ENCODE measurements at places on chromosomes 1 and 21.

DNA sequence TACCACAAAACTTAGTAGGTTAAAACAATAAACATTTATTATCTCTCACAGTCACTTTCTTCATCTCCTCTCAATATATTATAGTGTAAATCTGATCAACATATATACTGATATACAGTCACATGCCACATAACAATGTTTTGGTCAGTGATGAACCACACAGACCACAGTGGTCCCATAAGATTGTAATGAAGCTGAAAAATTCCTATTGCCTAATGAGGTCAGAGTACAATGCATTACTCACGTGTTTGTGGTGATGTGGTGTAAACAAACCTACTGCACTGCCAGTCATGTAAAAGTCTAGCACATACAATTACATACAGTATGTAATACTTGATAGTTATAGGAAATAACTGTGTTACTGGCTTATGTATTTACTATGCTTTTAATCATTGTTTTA is 30.1 kb downstream of the OLFML3 start:
- DNase-seq = no peak

DNA sequence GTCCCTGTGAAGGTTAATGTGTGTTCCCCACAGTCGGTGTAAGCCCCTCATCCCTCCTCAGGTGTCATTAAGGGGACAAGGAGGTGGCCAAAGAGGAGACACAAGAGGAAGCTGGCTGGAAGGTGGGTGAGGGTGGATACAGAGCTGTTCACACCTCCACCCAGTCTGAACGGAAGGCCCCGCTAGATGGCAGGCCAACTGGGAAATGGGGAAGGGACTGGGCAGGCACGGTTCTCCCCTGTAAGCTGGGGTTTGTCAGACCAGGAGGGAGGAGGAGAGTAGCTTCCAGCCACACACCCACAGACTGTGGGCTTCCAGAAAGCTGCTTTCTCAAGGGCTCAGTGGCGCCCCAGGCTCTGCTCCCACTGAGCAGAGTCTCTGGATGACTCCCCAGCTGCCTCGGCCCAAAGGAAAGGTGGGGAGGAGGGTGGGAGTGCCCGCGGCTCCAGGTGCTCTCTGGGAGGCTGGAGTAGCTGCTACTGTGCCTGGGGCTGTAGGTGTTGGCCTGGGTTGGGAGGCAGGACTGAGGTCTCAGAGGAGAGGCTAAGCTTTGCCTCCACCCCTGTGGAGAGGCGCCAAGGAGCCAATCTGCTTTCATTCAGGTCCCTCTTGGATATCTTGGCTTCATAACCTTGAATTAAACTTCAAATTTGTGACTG is 41.2 kb downstream of the PCP4 start:
- no peak for DNase-seq

- no peak for DNase-seq
Observed at GRCh38 chr1:43934101-43934985, 742 bp downstream of the ARTN start.

DNA sequence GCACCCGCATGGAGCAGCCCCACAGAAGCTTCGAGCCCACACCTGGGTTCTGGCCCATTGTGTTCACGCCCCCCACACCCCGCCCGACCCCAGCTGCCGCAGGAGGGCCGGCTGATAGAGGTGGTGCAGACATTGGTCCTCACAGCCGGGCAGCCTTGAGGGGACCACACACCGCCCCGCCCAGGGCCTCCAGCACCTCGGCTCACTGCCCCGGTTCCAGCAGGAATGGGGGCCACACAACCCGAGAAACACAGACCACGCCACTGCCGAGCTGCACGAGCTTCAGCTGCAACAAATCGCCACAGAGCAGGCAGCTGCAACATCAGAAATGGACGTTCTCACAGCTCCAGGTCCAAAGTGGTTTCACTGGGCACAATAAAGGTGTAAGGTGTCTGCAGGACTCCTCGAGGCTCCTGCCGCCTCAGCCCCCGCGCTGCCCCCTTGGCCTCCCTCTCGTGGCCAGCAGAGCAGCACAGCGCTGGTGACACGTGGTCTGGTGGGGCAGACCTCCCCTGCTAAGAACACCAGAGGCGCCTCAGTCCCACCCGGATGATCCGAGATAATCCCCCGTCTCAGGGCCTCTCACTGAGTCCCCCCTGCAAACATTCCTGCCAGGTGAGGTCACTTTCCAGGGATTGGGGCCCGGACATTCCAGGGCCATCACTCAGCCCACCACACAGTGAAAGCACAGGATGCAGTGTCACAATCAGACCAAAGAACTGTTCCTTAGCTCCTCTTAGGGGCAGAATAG is 62.3 kb upstream of the ADARB1 start:
- no peak for DNase-seq

GRCh38 chr1:181397845-181398244 is 85.5 kb upstream of the CACNA1E start:
- no peak for DNase-seq

GRCh38 chr1:15254559-15254958 is 7.5 kb downstream of the FHAD1 start:
- DNase-seq = no peak

- no peak for DNase-seq
Observed at GRCh38 chr1:43279666-43280065, 5.7 kb downstream of the C1orf210 start.

DNA sequence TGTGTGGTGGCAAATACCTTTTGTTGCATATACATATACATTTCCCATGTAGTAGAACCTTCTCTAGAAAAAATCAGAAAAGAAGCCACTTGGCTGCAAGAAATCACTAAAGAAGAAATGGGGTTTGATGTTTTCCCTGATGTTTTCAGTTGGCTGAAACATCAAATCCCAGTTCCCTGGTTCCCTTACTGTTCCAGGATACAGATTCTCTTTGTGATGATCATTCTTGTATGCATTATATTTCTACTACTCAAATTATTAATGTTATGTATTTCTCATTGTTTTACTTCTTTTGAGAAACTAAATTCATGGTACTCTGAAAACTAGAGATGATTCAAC is 7.6 kb downstream of the RNU1-2 start:
- no peak for DNase-seq

DNA sequence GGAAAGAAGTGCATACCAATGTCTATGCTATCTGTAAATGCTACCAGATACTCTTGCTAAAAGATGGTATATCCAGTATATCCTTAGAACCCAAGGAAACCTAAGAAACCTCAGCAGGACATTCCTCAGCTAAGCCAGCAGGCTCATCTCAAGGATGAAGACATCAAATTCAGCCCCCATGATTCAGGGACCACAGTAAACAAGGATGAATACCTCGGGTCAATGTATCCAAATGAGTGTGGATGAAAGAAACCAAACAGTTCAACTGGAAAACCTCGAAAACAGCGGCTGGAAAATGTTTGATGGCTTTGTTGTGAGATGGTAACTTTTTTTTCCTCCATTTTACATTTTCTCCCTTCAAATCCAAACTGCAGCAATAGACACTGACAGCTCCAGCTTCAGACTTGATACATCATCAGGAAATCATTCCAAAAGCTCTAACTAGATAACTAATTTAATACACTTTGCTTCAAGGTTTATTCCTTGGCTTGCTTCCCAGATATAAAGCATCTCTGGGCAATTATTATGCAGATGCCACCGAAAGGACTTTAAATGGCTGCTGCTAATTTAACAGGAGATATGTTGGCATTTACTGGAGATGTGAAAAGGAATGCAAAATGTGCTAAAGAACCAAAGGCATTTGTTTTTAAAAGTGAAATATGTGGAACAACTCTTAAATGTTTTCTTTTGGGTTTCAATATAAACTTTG is 73.6 kb downstream of the SMYD2 start:
- no peak for DNase-seq

DNA sequence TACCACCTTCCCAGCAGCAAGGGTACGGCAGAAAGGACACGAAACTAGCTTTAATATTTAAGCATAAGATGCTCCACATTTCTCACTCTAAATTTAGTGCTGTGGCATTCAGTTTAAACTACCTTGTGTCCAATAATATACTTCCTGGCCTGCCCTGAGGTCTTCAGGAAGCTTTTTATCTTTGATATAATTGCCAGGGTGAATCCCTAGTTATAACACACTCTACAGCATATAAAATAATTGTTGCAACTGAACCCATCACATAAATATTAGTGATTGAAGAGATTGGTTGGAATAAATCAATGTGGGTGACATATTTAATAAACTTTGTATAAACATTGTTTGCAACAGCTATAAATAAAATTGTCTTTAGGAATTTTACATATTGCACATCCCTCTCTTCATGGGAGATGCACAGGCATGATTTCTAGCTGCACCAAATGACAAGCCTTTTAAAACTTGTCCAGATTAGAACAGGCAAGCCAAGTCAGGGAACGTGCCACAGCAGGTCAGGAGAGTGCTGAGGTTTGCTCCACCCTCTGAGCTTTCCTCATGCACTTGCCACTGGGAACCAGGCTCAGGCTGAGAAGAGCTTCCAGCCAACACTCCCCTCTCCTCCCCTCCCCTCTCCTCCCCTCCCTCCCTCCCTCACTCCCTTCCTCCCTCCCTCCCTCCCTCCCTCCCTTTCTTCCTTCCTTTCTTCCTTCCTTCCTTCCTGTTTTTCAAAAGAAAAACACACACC is 623.2 kb upstream of the PKN2 start:
- no peak for DNase-seq

DNA sequence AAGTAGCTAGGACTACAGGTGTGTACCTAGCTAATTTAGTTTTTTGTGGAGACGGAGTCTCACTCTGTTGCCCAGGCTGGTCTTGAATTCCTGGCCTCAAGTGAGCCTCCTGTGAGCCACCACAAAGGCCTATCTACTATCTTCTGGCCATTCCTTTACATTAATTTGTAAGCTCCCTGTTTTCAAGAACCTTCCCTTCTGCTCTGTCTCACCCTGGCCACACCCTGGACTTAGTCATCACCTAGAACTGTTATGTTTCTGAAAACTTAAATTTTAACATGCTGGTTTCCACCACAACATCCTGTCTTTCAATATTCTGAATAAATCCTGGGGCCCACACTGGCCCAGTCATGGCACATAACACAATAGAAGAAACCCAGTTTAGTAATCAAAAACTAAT is 4.9 kb upstream of the B4GALT3 start:
- DNase-seq = peak; percentile 32

- DNase-seq = no peak
Observed at GRCh38 chr1:77355010-77355409, 73.2 kb downstream of the AK5 start.

GRCh38 chr1:85976516-85977205 is 179.9 kb downstream of the COL24A1 start:
- DNase-seq = no peak

DNA sequence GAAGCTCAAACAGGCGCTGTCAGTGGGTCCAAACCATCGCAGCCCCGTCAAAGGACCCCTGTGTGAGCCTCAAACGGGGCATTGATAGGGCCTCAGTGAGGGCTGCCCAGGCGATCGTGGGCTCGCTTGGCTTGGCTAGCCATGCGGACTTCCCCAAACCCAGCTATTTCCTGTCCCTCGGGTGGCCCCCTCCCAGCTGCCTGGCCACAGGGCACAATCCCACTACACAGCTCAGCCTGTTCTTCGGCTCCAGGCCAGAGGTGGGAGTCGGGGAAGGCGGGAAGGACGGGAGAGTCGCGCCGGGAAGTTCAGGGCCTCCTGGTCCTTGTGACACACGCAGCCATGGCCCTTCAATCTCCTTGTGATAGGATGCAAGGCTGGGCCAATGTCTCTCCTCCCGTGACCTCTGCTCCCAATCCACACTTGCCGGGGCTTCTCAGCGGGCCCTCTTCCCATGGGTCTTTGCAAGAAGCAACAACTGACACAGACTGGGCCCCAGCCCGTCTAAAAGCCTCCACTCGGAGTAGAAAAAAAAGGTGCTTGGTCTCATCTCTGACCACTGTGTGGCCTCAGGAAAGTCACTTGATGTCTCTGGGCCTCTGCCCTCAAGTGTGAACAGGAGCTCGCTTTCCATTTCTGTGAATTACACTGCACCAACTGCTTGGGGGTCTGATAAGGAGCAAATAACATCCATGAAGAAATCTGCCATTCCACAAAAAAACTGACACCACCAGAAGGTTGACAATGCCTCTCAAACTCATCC is 7.1 kb upstream of the MATN1 start:
- no peak for DNase-seq
